Urinary bladder (tissue), 4 donors: ENCODE measurements at places on chromosomes 5 and 9.
A peak's percentile ranks its signal among the peaks of the same experiment; 100 is the strongest.

- no peak for DNase-seq
These were observed 1016.3 kb upstream of the SEMA6A start for GRCh38 chr5:117590944-117591343.

DNA sequence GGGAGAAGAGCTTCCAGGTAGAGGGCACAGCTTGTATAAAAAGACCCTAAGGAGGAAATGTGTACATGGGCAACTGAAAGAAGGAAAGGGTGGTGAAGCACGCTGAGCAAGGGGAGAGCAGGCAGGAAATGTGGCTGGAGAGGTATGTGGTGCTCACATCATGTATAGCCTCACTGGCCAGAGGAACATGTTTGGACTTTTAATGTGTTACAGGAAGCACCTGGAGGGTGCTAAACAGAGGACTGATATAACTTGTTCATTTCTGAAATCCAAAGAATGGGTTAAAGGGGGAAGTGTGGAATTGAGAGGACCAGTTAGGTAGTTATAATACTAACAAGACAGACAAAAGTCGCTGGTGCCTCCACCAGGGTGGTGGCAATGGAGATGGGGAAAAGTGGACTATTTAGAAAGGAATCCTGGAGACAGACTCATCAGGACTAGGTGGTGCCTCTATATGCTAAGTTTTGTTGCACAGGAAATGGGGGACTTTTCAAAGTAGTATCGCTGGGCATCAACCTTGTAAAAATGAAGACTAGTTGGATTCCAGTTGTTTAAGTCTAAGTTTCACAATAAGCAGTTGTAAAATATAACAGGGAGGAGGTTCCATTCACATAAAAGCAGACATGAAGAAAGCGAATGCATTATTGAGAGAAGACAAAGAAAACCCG is 63.1 kb upstream of the CD180 start:
- no peak for DNase-seq

- DNase-seq, result no peak
These were observed 514.9 kb upstream of the ARRDC3 start for GRCh38 chr5:91898019-91898418.

DNA sequence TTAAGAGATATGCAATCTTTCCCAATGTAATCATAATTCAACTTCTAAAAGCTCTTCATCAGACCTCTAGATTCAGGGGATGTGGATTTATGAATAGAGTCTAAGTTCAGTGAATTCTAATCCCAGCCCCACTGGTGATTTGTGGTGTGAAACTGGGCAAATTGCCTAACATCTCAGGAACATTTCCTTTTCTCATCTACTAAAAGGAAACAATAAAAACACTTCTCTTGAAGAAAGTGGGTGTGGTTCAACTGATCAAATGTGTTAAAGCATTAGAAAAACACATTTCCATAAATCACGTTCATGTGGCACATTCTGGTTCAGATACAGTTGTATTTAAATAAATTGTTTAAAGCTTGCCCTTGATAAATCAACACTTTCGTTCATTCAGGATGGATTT is 631.7 kb upstream of the CDH6 start:
- no peak for DNase-seq

- no peak for DNase-seq
These were observed 113.5 kb downstream of the CAAP1 start for GRCh38 chr9:26779062-26779461.

GRCh38 chr5:100832252-100833230 is 70.5 kb downstream of the ST8SIA4 start:
- no peak for DNase-seq

DNA sequence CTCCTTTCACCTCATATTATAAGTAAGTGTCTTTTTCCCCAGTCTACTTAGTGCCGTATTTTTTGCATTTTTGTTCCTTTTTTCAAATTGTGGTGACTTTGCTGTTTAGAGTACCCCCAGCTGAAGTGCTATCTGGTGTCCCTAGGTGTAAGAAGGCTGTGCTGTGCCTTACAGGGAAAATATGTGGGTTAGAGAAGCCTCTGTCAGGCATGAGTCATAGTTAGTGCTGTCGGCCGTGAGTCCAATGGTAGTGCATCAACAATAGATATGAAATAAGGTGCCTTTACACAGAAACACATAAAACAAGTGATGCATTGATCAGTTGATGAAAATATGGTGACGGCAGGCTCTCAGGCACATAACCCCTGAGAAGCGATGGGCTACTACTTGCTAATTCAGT is 20.1 kb downstream of the SYK start:
- no peak for DNase-seq

- no peak for DNase-seq
These were observed 16.6 kb downstream of the F2R start for GRCh38 chr5:76732405-76733048.

DNA sequence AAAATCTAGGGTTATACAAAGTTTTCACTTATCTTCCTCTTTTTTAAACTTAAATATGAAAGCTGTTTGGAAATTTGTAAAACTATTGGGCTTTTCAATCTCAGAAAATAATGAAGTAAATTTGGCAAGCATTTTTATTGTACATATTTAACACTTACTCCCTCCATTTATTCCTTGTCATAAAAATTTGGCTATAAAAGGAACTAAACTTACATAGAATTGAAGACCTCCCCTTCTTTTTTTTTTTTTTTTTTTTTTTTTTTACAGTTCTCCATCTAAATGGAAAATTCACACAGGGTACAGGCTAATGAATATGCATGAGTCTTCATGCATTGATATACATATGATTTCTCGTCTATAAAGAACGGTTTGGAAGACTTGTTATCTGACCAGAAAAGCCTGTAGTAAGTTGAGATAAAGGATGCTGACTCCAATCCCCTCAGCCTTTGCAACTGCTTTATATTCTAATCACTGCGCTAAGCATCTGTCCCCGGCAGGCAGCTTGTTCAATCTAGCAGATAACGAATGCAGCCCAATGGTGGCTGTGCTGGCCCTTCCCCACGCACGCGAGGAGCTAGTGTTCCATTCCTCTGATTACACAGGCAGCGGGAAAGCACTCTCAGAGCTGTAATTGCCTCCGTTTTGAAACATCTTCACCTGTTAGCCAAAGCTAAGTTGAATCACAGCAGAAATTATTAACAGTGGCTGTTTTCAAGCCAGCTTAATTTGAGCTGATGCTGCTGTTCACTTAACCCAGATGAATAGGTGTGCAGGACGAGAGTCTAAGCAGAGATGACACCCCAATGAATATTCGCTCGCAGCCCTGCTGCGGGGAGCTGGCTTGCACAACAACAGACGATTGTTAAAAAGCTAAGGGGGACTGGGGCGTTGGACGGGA is 453.8 kb upstream of the ZNF608 start:
- DNase-seq, result no peak

DNA sequence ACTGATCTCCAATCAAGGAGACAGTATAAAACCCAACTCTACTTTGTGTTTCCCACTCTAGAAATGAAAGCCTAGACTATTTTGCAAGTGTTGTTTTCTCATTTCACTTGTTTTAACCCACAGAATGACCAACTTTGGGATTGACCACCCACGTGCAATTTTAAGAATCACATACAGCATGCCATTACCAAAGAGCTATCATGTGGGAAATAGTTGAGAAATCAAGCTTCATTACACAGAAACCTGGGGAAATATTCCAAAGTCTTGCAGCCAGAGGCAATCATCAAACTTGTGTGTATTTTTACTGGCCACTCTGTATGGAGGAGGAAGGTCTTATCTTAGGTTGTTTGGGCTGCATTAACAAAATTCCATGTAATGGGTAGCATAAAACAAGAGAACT is 451.4 kb upstream of the DAB2 start:
- DNase-seq, result no peak

DNA sequence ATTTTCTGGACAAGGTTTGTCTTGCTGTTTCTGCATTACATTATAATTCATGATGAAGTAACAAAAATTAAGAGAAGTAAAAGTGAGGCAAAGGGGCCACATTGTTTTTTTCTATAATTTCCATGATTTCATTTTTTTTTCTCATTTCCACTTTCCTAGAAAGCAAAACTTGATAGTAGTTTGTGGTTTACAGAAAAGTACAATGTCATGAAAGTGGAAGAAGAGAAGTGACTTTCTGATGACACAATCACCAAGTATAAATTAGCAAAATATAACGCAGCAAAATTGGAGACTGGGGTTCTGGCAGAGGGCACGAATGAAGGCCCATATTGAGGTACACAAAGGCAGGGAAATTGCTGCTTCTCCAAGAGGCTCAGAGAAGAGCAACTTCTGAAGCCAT is 5.0 kb upstream of the IFNA14 start:
- no peak for DNase-seq

GRCh38 chr5:160133918-160134304 is 14.7 kb upstream of the PWWP2A start:
- DNase-seq, result no peak

DNA sequence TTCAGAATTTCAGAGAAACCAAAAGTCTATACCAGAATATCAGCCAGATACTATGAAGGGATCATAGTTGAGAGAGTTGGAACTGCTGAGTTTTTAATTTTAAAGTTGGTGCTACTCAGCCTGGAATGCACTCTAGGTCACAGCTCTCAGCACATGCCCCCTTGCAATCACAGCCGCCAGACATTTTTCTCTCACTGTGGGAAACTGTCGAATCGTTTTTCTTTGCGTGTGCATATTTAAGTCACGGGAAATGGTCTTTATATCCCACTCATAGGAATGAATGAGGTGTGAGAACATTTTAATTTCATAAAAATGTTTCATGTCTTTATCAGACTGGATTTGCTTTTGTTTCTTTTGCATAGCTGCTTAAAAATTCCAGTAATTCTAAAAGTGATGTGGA is 12.2 kb upstream of the SPDL1 start:
- DNase-seq, result no peak

- no peak for DNase-seq
These were observed 4.5 kb downstream of the PTPN3 start for GRCh38 chr9:109493648-109494047.

GRCh38 chr5:145923405-145923804 is 13.0 kb upstream of the SH3RF2 start:
- no peak for DNase-seq

DNA sequence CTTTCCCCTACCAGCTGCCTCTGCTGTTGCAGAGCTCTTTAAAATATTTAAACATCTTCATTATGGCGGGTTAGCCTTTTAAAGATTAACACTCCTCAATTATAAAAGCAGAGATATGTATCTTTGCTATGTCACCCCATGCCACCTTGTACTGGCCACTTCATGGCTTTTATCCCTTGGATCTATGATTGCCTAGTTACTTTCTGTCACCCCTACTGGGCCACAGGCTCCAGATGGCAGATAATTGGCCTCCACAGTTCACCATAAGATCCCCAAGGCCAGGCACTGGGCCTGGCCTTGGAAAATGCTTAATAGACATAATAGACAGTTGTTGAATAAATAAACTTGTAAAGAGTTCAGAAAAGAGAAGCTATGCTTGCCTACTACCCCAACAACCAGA is 142.0 kb upstream of the SHB start:
- DNase-seq, result no peak

DNA sequence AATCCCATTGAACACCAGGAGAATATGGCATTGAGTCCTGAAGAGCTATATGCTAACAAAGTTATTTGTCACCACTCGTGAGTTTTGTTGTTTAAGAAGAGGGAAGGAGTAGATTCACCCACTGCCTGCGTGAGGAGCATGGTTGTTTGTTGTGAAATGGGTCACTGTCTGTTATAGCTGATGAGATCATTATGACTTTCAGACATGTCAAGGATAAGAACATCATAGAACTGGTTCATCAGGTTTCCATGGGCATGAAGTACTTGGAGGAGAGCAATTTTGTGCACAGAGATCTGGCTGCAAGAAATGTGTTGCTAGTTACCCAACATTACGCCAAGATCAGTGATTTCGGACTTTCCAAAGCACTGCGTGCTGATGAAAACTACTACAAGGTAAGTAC is 76.9 kb downstream of the SYK start:
- DNase-seq, result no peak

DNA sequence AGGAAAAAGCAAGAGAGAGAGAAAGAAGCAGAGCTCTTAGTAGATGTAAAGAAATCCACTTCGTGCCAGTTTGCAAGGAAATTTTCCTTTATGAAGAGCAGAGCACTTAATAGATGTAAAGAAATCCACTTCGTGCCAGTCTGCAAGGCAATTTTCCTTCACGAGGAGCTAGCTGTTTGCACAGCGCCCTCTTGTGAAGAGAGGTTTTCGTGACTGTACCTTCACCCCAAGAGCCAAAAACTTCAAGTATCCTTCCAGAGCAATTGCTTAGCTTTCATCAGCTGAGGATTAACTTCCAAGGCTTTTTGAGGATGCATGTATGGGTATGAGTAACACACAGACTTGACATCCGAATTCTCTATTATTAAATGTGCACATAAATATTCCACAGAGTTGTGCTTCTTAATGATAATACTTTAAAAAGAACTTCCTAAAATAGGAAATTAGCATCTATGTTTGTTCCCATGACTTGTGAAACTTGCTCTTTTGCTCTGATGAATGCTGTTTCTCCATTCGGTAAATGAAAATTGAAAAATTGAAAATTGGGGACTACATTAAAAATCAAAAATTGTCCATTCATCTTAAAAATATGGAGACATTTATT is 525.6 kb downstream of the PDE4D start:
- DNase-seq, result peak; percentile 40

DNA sequence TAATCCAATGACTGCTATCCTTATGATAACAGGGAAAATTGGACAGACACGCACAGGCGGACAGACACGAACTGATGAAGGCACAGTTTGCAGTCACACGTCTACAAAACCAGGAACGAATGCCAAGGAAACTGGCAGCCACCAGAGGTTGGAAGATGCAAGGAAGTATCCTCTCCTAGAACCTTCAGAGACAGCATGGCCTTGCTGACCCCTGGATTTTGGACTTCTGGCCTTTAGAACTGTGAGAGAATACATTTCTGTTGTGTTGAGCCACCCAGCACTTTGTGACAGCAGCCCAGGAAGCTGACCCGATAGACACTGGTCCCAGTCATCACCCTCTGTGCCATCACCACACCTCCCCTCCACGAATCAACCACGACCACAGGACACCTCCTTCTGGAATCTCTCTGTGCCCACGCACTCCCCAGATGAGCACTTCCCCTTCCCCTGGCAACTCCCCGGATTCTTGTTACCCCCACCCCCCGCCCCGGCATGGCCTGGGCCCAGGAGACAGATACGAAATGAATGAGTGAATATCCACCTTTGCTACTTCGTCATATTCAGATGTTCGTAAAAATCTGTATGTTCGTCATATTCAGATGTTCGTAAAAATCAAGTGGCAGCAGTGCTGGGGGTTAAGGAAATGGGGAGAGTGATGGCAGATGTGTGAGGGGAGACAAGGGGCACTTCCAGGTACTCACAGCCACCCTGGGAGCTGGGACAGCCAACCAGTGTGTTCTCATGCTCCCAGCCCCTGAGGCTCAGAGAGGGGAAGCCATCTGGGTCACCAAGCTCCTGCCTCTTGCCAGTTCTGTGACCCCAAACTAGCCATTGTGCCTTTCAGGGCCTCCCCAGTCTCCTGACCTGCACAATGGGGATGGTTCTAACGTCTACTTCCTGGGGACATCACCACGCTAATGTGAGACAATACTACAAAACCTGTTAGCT is 18.5 kb downstream of the GBGT1 start:
- DNase-seq, result no peak

- peak; percentile 67 for DNase-seq
These were observed 162.2 kb downstream of the HSD17B3 start for GRCh38 chr9:96139592-96140295.

- no peak for DNase-seq
These were observed 22.5 kb upstream of the JAKMIP2 start for GRCh38 chr5:147805030-147805454.

- no peak for DNase-seq
These were observed 62.5 kb downstream of the HSPA4 start for GRCh38 chr5:133114166-133114932.
